CD14-positive monocyte (primary cell): ENCODE measurements at places on chromosomes 1 and 21.
A peak's percentile ranks its signal among the peaks of the same experiment; 100 is the strongest.

GRCh38 chr1:25187077-25187476 lies 45.2 kb downstream of the SYF2 start:
- no peaks in the 10 kb centered on the region for H3K4me1 ChIP-seq
- no peaks in the 10 kb centered on the region for H3K36me3 ChIP-seq
- H3K27me3 ChIP-seq, result no peaks in the 10 kb centered on the region
- H3K27ac ChIP-seq, result no peak overlapping the region
- no peak overlapping the region for H3K4me3 ChIP-seq

DNA sequence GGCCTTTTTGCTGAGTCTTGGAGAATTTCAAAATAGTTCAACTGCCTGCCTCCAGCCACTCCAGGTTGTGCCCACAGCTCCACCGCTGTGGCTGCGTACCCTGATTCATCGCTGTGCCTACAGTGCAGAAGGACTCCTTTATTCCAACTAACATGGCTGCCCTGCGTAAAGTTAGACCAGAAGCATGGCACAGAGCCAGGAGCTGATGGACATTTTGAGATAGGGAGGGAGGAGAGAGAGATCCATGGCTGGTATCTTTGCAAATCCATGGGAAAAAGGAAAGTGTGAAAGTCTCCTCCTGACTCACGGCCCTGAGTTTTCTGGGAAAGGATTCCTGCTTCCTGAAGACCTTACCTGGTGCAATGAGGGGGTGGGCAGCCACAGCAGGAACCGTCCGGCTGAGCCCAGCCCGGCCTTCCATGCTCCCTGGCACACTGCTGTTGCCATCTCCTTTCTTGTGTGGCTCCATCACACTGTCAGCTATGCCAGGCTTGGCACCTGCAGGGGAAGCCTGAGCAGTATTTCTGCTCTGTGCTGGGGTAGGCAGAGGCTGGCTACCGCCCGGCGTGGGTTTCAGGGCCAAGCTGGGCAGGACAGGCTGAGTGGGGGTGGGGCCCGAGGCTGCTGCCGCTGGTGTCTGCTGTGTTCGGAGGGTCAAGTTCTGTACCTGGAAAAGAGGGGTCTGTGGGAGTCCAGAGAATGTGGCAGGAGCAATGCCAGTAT lies 46.0 kb upstream of the A3GALT2 start:
- no peak for DNase-seq
- no peak overlapping the region for H3K4me3 ChIP-seq
- no peaks in the 10 kb centered on the region for H3K36me3 ChIP-seq

DNA sequence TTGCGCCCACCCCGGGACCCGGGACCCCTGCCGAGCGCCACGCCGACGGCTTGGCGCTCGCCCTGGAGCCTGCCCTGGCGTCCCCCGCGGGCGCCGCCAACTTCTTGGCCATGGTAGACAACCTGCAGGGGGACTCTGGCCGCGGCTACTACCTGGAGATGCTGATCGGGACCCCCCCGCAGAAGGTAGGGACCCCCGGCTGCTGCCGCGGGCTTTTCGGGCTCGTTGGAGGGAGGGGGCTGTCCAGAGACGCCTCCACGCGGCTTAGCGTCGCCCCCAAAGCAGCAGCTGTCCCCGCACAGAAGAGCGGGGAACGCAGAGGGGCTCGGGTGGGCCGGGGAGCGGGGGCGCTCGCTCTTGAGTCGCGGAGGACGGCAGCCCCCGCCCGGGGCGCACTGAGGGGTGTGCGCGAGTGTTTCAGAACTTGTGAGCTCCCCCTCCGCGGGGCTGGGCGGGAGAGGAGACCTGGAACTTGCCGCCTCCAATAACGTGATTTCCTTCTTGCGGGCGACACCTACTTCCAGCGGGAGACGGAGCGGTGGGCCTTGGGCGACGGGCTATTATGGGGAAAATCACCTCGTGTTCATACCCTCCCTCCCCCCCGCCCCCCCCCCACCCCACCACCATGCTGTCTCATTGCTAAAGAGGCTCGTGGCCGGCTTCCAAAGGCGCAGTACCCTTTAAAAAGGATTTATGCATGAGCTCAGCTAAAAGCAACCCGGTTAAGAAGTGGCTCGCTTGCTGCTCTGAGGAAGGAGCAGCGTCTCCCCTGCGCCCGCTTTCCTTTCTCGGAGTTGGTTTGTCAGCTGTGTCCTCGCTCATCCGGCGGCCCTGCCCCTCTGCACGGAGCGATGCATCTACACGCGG lies 664 bp downstream of the BACE2 start:
- H3K4me1 ChIP-seq, result peaks cover 13% of the 10 kb centered on the region
- H3K36me3 ChIP-seq, result no peaks in the 10 kb centered on the region
- H3K4me3 ChIP-seq, result peak overlapping the region; percentile 68
- peaks cover 46% of the 10 kb centered on the region for H3K27me3 ChIP-seq

DNA sequence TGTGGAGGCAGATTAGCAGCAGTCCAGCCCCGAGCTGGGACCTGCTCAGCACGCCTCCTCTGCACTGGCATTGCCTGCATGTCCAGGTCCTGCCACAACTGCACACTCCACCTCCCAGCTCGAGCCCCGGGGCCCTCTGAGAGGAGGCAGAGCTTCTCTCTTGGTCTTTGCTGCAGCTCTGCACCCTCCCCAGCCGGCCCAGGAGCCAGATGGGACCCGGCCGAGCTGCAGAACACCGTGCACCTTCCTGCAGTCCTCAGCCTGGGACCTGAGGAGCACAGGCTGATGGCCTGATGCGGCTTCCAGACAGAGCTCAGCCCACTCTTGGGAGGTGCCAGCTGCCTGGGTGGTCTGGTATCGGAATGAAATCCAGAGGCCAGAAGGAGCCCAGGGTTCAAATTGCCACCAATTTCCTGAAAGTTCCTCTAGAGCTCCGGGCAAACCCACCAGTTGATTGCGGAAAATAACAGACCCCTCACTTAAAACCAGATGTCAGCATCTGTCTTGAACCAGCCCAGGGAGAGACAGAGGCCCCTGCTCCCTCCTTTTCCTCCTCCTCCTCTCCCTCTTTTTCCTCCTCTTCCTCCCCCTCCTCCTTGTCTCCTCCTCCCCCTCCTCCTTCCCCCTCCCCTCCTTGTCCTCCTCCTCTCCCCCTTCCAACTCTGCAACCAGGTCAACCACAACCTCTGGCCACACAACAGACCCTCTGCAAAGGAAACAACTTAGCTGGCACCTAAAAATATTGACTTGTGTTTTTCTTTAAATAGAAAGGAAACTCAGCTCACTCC lies 10.6 kb upstream of the SPSB1 start:
- H3K4me1 ChIP-seq, result peaks cover 30% of the 10 kb centered on the region
- peaks cover 12% of the 10 kb centered on the region for H3K27me3 ChIP-seq

DNA sequence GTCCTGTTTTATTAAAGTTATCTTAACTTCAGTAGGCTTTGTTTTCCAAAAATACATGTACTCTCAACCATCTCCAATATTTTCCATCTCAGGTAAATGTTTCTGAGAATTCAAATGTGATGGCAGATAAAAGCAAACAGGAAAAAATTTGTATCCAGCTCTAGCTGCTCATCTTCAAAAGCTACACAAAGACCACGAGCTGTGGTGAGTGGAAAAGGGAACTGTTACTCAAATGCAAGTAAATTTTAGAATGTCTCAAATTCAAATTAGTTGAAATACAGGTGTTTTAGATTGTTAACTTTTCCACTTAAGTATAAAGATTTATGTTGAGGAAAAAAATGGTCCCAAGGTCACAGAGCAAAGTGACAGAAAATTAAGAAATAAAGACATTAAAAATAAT lies 216.0 kb downstream of the SLC45A1 start:
- no peak overlapping the region for H3K4me3 ChIP-seq
- no peaks in the 10 kb centered on the region for H3K36me3 ChIP-seq
- no peaks in the 10 kb centered on the region for H3K27me3 ChIP-seq
- H3K4me1 ChIP-seq, result no peaks in the 10 kb centered on the region
- no peak overlapping the region for H3K27ac ChIP-seq

DNA sequence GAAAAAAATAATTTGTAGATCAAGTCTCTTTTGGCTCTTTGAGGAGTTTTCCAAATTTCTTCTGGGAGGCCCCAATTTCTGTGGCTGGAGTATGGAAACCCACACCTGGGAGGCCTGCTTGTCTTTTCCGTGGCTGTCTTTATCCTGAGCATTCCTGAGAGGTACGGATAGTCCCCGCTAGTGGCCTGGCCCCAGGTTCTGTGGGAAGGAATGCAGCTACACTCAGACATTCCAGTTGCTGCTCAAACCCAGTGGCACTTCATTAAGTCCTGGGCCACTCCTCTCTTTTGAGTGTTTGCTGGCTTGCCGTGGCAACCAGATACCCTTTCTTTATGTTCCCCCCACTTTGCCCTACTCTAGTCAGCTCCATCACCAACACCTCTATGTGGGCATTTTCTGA lies 310.4 kb downstream of the ASTN1 start:
- no peaks in the 10 kb centered on the region for H3K36me3 ChIP-seq
- no peak overlapping the region for H3K27ac ChIP-seq
- H3K4me1 ChIP-seq, result no peaks in the 10 kb centered on the region
- no peak for DNase-seq
- no peaks in the 10 kb centered on the region for H3K27me3 ChIP-seq
- H3K4me3 ChIP-seq, result no peak overlapping the region

GRCh38 chr1:4755301-4755845 lies 101.0 kb downstream of the AJAP1 start:
- no peaks in the 10 kb centered on the region for H3K4me1 ChIP-seq
- H3K27me3 ChIP-seq, result no peaks in the 10 kb centered on the region
- no peak overlapping the region for H3K4me3 ChIP-seq
- no peak for DNase-seq
- no peak overlapping the region for H3K27ac ChIP-seq
- no peaks in the 10 kb centered on the region for H3K36me3 ChIP-seq

DNA sequence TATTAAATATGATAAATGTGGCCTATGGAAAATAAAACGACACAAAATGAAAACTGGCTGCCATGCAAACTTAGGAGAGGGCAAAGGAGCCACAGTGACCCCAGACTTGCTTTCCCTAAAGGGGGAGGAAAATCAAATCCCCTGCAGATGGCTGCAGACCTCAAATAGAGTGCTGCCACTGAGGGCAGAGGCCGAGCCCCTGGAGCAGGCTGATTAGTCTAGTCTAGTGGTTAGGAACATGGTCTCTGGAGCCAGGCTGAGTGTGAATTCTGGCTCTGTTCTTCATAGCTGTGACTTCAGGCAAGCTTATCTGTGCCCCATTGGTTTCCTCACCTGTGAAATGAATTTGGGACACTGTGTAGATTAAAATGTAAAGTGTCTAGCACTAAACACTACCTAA lies 60.8 kb downstream of the ITPKB start:
- no peaks in the 10 kb centered on the region for H3K27me3 ChIP-seq
- H3K4me3 ChIP-seq, result no peak overlapping the region
- H3K4me1 ChIP-seq, result peaks cover 78% of the 10 kb centered on the region
- DNase-seq, result no peak
- H3K27ac ChIP-seq, result peak overlapping the region; percentile 99

DNA sequence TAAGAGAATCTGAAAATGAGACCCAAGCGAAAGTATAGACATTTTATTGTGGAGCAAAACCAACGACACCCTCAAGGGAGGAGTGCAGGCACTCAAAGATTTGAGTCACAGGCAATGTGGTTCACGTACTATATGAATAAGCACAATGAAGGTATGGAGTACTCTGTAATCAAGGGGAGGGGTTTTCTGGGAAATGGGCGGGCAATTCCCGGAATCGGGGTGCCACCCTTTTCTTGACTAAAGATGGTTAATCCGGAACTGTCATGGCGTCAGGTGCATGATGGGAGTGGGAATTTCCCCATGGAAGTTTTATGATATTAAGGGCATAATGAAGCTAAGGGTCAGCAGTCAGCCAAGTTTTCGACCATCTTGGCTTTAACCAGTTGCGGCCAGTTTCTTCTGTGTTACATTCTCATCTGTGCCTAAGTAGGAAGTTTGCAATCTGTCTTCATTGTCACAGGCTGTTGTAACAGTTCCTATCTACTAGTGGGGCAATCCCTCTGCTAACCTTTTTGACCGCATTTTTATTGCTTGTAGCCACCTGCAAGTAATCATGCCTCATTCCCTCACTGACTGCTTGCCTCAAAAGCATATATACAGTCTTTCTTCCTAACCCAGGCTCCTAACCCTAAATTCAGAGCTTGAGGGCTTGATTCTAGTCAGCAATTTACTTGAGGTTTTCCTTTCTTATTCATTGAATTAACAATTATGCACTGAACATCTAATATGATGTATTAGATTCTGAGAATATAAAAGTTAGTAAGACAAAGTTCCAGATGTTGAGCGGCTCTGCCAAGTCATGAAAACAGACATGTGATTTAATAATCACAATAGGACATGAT lies 775 bp upstream of the AIM2 start:
- peaks cover 46% of the 10 kb centered on the region for H3K4me1 ChIP-seq
- H3K27me3 ChIP-seq, result no peaks in the 10 kb centered on the region
- peak; percentile 62 for DNase-seq
- no peaks in the 10 kb centered on the region for H3K36me3 ChIP-seq

DNA sequence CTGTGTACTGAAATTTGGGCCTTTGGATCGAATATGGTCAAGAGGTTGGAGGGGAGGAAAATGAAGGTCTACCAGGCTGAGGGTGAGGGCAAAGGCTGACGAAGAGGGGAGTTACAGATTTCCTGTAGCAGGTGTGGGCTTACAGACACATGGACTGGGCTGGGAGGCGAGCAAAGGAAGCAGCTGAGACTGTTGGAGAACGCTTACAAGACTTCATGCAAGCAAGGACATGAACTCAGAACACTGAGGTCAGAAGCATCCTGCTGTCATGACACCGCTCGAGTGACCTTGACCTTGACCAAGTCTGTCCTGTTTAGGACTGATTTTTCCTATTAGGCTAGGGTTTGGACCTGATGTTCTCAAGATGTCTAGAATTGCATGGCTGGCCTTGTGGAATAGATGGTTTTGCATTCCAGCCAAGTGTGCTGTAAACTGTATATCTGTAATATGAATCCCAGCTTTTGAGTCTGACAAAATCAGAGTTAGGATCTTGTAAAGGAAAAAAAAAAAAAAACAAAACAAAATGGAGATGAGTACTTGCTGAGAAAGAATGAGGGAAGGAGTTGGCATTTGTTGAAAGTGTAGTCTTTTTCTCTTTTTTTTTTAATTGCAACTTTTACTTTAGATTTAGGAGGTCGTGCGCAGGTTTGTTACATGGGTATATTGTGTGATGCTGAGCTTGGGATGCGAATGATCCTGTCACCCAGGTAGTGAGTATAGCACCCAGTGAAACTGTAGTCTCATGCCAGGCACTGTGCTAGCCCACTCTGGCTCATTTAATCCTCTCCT lies 5.8 kb downstream of the ELF3 start:
- no peak for DNase-seq
- no peaks in the 10 kb centered on the region for H3K27me3 ChIP-seq

- peak; percentile 10 for DNase-seq
- H3K36me3 ChIP-seq, result no peaks in the 10 kb centered on the region
- H3K4me3 ChIP-seq, result no peak overlapping the region
- peaks cover 4% of the 10 kb centered on the region for H3K27me3 ChIP-seq
Observed at GRCh38 chr1:207034998-207035397, 2.4 kb upstream of the C1orf116 start.

- no peak for DNase-seq
- H3K36me3 ChIP-seq, result no peaks in the 10 kb centered on the region
- H3K27me3 ChIP-seq, result no peaks in the 10 kb centered on the region
- H3K4me3 ChIP-seq, result no peak overlapping the region
Observed at GRCh38 chr1:62306065-62306464, 13.2 kb downstream of the KANK4 start.

DNA sequence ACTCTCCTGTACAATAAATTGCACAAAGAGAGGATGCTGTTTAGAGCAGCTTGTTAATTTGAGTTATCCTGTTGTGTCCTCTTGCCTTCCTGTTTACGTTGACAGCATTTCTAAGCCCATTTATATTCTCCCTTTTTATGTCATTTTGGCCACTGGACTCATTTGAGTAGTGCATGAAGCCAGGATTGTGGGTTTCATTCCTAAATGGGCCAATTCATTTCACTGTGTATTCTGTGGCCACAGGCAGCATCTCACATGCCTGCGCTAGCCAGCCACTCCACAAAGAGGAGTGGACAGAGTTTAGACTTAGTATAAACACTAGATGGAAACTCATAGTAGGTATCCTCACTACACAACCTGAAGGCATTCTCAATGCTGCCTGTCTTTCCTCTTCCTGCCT lies 73.4 kb downstream of the DTL start:
- H3K4me1 ChIP-seq, result peaks cover 17% of the 10 kb centered on the region
- H3K4me3 ChIP-seq, result no peak overlapping the region
- peaks cover 4% of the 10 kb centered on the region for H3K36me3 ChIP-seq
